ENCODE measurements at places on chromosomes 6 and 20. TPM values are rescaled to one million over a fixed set of nuclear protein-coding genes. Genes with fewer than 3 reads are reported as not detected.

DNA sequence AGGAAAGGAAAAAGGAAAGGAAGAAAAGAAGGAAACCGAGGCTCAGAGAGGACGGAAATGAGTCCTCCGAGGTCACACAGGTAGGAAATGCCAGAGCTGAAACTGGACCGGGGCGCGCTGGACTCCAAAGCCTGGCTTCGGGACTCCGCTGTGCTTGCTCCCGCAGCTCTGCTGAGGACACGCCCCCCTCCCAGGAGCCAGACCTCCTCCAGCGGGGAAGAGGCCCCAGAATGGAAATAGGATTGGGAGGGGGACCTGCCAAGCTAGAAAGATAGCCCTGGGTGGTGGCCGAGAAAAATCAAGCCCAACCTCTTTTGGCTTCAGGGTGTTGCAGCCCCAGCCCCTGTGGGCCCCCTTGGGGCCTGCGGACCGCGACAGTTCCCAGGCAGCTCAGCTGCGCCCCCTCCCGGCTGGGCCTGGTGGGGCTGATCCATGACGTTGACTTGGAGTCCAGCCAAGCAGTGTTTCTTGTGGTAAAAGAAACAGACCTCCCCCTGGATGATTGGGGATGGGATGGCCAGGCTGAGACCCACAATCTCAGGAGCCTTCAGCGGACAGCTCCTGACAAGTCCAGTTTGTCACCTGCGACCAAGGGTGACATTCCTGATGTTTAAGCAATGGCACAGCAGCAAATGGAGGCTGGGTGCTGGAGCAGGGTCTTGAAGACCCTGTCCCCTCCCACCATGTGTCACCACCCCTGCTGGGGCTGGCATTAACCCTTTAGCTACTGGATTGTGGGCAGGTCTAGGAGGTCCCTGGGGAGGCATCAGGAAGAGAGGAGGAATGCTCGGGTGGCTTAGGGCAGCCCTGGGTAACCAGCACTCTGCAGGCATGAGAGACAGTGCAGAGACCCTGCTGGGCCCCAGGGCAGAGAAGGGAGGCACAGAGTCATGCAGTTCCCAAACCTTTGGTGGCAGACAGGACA is 55.4 kb downstream of the RIPOR3 start:
- DNase-seq = peak; percentile 31

- peak; percentile 79 for DNase-seq
Measured at GRCh38 chr6:166999145-166999883, at the start of gene CEP43. Gene CEP43, plus strand, starts transcription at chr6:166999397. Its CDS starts 16 bp downstream, at chr6:166999413.

DNA sequence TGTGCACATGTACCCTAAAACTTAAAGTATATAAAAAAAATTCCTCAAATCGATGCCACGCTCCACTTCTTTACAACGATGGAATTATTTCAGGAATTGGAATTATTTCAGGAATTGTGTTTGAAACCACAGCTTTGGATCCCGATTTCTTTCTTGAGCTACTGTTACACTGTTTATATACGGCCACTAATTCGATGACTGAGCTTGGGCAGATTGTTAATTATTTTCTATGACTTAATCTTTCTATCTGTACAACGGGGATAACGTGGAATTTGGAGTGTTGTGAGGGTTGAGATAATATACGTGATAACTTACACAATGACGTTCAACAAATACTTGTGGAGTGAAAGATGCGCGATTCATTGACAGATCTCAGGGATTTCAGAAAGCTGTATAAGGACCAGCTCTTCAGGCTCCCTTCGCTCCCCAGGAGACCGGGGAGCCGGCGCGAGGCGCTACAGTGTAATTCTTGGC is 171.3 kb downstream of the SLC16A10 start:
- DNase-seq = no peak

DNA sequence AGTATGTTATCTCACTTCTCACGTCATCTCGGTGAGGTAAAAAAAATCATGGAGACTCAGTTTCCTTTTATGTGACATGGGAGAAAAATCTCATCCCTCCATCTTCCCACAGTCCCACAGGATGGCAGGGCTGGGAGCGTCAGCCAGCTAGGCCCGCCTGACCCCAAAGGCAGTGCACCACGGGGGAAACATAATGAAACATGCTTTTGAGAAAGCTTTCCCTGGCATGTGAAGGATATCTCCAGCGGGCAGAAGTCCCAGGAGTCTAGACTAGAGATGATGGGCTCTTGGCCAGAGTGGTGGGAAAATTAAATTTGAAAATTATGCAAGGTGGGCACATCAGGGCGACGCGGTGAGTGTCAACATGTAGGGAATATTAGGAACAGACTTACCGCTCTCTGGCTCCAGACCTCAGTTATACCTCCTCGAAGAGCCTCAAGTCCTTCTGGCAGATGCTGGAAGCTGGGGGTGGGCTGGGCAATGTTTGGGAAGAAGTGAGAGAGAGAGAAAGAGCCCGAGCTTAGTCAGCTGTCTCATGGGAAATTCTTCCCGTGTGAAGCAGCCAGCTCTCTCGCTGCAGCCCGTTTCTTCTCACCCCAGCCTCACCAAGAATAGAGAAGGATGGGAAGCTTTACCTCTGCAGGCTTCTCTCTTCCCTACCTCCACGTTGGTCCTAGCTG is 52.3 kb downstream of the MOCS1 start:
- no peak for DNase-seq

DNA sequence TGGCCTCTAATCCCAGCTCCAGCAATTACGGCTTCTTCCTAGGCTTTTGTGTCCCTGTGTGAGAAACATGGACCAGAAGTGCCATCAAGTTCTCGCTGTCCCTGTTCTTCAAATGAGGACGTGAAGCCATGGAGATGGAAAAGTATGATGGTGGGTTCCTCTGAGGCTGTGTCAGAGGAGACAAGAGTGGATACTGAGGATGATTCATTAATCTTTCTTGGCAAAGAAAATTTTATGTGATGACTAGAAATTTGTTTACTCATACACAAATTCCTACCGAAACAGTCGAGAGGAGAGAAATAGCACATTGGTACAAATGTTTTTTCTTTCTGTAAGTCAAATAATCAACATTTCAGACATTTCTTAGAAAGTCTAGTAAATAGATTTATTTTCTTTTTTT is 35.0 kb upstream of the PNRC1 start:
- peak; percentile 55 for DNase-seq

GPR31 gene
- total RNA-seq = not detected

All from bronchial epithelial cell (primary cell).